ENCODE measurements at places on chromosomes 4 and X.

GRCh38 chr4:76987685-76988084 lies 38.1 kb downstream of the SEPTIN11 start:
- no peak for DNase-seq

GRCh38 chr4:172692701-172693100 lies 475.9 kb upstream of the GALNT7 start:
- DNase-seq = no peak

- no peak for DNase-seq
Observed at GRCh38 chr4:32219306-32220075, 1499.3 kb downstream of the PCDH7 start.

DNA sequence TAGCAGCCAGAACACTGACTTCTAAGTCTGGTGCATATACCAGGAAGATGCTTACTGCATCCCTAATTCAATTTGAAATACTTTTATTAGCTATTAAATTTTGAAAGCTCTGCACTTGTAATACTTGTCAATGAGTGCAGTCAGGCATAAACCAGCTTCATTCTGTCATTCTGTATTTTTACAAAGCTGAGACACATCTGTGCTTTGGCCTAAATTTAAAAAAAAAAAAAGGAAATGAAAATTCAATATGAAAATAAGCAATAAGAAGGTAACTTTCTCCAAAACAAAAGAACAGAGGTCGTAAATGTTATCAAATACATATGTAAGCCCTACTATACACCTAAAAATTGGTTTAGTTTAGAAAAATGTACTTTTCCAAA lies 7.0 kb downstream of the SMIM14 start:
- DNase-seq = no peak

GRCh38 chrX:116142976-116143375 lies 27.6 kb upstream of the AGTR2 start:
- DNase-seq = no peak

GRCh38 chrX:100700809-100701208 lies 31.1 kb downstream of the SYTL4 start:
- DNase-seq = no peak

- no peak for DNase-seq
Observed at GRCh38 chr4:135177321-135177720, 975.7 kb upstream of the PABPC4L start.

DNA sequence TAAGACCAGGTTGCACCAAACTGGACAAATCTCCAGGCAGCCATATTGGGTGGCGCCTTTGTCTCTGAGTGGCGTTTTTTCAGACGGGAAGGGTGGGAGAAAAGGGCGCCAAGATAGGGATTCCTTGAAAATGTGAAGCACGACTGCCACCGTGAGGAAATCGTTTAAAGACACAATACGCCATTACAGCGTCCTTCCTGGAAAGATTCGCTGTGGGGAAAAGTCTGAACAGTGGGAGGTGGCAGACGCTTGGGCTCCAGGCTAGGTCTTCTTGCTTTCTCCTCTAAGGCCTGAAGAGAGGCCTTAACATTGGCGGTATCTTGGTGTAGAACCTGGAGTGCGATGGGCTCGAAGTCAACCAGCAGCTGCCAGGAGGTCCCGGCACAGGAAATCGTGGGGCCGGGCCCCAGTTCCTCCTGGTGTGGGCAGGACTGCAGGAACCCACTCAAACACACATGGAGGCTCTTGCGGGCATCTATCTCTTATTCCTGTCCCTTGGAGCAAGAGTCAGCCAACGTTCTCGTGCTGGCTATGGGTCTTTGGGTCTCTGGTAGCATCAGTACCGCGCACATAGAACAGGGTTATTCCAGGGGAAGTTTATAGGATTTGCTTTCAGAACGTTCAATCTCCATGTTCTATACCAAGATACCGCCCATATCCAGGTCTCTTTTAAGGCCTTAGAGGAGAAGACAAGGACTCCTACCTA lies 208.8 kb downstream of the OR13H1 start:
- peak; percentile 96 for DNase-seq

DNA sequence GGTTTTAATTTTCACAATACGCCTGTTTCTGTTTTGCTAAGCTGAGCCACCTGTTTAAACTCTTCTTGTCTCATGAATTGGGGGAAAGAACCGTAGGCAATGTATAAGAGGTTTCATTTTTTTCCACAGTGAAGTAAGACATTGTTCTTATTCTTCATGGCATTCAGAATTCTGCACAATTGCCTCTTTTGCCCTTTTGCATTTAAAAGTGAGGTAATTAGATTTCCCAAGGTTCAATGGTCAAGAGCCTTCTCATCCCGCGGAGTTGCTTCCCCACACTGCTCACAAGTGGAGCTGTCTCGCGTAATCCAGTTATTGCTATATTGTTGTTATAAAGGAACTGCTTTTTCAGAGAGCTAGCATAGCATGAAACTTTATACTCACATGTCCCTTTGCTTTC lies 90.9 kb upstream of the SPRY1 start:
- no peak for DNase-seq

GRCh38 chrX:8913655-8914409 lies 112.6 kb upstream of the FAM9A start:
- peak; percentile 32 for DNase-seq

DNA sequence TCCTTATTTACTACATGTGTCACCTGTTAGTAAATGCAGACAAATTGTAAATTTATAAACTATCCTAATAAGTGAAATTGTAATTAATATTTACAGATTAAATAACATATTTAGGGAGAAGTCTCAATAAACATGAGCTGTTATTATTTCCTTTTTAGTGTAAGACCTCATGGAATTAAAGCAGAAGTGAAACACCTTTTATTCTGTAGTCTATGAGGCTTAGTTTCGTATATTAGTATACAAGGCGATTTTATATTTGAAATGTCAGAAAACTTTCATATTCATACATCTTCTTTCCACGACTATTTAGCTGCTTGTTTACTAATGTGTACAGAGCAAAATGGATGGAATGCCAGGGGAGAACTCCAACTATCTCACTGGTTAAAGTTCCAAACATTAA lies 414.4 kb downstream of the ARHGAP24 start:
- no peak for DNase-seq

DNA sequence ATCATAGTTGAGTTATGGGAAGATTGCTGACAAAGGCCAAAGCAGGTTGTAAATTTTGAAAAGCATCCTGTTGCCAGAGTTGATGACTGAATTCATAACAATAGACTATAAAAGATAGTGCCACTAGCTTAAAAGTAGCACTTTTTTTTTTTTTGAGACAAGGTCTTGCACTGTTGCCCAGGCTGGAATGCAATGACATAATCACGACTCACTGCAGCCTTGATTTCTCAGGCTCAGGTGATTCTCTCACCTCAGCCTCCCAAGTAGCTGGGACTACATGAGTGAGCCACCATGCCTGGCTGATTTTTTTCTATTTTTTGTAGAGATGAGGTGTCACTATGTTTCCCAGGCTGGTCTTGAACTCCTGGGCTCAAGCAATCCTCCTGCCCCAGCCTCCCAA lies 122.7 kb downstream of the SPOCK3 start:
- DNase-seq = no peak
